ENCODE measurements at places on chromosomes 16 and 17.

GRCh38 chr16:55944377-55944802 is 69.2 kb upstream of the CES5A start:
- DNase-seq = peak; percentile 73

DNA sequence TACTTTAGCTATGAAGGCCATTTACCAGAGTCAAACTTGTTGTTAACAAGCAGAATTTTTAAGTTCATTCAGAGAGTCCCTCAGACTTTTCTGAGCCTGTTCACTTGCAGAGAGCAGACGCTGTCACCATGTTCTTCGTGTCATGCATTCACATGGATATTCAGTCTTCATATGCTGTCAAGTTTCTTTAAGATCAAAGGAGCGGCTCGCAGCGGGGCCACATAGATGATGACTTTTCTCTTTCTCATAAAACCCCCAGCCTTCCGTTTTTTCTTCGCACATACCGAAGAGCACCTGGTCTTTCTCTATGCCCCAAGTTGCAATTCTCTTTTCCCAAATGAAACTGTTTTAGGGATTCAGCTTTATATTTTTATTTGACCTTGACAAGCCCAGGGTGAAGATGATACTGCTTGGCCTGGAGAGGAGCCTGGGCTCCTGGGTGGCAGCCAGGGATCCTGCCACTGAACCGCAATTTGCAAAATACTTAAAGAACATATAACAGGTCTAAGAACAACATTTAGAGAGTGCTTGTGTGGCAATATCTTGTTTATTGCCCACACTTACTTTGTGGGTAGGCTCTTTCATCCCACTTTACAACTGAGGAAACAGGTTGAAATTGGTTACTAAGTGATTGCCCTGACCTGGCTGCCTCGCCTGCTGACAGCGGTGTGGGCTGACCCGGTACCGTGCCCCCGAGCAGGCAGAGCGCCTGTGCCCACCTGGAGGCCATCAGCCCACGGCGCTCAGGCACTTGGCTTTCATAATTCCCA is 22.9 kb downstream of the SEC14L1 start:
- DNase-seq = no peak

- no peak for DNase-seq
Measured at GRCh38 chr17:5424909-5425308, 4.9 kb downstream of the RPAIN start.

GRCh38 chr17:15038656-15039055 is 226.5 kb downstream of the PMP22 start:
- no peak for DNase-seq

GRCh38 chr17:3870871-3871306 is 22.0 kb downstream of the CAMKK1 start:
- DNase-seq = no peak

DNA sequence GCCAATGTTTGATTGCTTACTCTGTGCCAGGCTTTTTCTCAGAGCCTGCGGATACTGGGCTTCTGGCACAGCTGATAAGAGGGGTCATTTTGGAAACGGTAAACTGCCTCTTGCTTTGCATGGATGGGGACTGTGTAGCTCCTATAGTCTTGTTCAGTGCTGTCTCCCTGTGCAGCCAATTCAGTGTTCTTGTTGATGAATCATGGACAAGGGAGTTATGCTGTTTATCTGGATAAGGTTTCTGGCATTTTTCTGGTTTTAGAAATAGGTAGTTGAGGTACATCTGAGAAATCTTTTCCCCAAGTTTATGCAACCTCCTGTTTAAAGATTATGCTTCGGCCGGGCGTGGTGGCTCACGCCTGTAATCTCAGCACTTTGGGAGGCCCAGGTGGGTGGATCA is 16.7 kb upstream of the TANGO6 start:
- no peak for DNase-seq

GRCh38 chr17:62666801-62667591 is 39.5 kb downstream of the MRC2 start:
- no peak for DNase-seq

- DNase-seq = no peak
Measured at GRCh38 chr17:7408252-7408727, 645 bp downstream of the NLGN2 start.

- DNase-seq = peak; percentile 48
Measured at GRCh38 chr17:40647624-40648383, at the start of gene SMARCE1. Gene SMARCE1 (minus strand): TSS chr17:40647818. CDS start chr17:40645802, 2,016 bp downstream.

DNA sequence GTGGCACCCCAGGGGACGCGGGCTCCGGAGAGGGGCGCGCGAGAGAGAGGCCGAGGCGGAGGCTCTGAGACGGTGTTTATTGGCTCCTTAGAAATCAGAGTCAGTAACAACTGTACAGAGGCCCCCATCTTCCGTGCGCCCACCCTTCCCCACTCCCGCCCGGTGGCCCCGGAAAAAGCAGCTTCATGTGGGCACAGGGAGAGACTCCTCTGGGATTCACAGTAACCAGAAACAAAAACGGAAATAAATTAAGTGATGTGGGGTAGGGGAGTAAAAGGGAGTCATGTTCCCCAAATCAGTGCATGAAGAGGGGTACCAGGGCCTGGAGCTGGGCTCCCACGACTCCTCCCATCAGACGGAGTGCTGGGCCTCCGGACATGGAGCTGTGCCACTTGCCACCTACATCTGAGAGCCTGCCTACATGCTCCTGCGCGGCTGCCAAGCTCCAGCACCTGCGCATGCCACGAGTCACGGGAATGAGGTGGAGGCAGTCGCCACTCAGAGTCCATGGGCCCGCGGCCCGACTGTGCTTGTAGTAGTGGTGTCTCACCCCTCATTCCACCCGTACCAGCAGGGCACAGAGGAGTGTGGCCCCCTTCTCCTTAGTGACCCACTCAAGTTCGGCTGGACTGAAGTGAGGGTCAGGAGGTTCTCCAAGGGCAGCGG is 543 bp upstream of the GPS2 start:
- DNase-seq = peak; percentile 6

GRCh38 chr16:53922807-53923571 is 219.0 kb downstream of the FTO start:
- DNase-seq = peak; percentile 95

- no peak for DNase-seq
Measured at GRCh38 chr16:28090646-28091377, 27.3 kb upstream of the GSG1L start.

GRCh38 chr17:66373944-66374817 is 71.8 kb downstream of the PRKCA start:
- DNase-seq = peak; percentile 84

DNA sequence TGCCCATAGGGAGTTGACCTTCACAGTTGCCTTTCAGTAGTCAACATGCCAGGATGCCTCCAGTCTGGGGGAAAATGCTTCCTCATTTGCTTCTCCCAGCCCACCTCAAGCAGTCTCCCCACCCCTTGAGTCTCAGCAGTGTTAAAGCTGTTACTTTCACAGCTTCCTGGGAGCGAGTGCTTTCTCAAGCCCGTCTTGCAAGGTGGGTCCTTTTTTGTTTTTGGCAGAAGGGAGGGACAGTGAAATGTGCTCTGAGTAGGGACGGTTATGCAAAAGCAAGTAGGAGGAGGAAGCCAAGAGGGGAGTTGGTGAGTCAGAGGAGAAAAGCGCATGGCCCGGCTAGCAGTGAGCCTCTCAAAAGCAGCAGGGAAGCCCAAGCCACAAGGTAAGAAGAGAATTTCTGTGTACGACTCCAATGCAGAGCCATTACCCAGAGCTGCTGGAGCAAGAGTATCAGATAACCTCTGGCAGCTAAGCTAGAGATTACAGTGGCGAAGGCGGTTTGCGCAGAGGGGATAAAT is at the start of gene CHST4:
CHST4 (plus strand) TSS at position 316 of the 521 bp plus-strand sequence. CDS start 10,252 bp downstream, outside the sequence.
- DNase-seq = no peak

DNA sequence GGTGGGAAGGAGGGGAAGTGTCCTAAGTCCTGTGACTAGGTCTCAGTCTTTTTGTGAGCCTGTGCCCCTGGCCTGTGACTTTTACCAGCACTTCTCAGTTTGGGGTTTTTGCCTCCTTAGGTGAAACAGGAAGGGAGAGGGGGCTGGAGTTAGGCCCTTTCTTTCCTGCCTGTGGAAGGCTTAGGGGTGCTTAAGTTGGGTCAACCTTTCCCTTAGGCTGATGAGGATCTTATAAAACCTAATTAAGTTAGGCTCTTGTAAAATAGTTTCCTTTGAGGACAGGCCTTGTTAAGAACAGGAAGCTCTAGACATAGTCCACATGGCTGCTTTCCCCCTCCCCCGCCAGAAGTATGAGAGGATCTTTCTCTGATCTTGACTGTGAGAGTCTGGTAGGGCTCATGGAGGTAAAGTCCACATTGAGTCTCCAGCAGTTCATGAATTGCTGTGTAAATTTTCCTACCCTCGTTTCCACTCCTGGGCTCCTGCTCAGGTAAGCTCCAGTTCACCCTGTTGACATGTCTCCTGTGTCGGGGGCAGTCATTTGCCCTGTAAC is 17.0 kb upstream of the DNASE1 start:
- no peak for DNase-seq

- no peak for DNase-seq
Measured at GRCh38 chr16:54316095-54316889, 29.7 kb upstream of the IRX3 start.

DNA sequence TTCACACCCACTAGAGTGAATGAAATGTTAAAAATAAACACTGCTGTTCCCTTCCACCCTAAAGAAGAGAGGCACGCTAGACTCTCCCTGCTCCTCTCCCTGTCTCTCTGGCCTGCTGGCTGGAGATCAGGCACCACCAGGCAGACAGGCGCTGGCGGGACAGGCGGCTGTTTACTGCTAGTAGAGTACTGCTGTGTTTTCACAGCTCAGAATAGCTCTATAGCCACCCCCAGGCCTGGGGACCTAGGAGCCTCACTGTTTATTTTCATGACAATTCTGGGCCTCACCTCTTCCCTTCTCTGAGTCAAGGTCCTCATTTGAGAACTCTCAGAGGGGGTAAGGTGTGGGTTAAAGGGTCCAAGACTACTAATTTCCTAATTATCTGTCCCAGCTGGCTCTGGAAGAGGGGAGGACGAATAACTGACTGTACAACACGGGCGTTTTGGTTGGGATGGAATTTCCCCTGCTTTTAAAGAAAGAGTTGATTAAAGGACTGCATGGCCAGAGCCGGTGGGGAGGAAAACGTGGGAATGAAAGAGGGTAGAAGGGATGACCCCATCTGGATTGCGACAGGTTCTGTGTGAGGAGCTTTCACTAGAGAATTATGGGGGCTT is 9.0 kb upstream of the G6PC1 start:
- DNase-seq = no peak

GRCh38 chr16:75309156-75309555 is 57.7 kb upstream of the BCAR1 start:
- no peak for DNase-seq

Measured in NCI-H1105 (cell line).